ENCODE measurements at places on chromosomes 12 and 14. TPM values are rescaled to one million over a fixed set of nuclear protein-coding genes. Genes with fewer than 3 reads are reported as not detected.

The KLRC4 gene
- not detected for total RNA-seq

The KRT79 gene
- 0.08 TPM for total RNA-seq

The C12orf60 gene
- total RNA-seq = 1.8 TPM

The AREL1 gene
- total RNA-seq = 28.5 TPM
